Inflammatory macrophage (primary cell): ENCODE measurements at places on chromosomes 5 and 9.

GRCh38 chr9:99299211-99300102 is 77.4 kb downstream of the SEC61B start:
- peak; percentile 66 for DNase-seq

DNA sequence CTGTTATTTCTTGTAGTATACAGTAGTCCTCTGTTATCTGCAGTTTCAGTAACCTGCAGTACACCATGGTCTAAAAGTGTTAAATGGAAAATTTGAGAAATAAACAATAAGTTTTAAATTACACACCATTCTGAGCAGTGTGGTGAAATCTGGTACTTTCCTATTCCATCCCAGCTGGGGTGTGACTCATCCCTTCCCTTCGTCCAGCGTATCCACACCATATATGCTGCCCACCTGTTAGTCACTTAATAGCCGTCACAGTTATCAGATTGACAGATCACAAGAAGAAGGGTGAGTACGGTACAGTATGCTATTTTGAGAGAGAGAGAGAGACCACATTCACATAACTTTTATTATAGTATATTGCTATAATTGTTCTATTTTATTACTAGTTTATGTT is 28.9 kb downstream of the FAM151B start:
- no peak for DNase-seq

DNA sequence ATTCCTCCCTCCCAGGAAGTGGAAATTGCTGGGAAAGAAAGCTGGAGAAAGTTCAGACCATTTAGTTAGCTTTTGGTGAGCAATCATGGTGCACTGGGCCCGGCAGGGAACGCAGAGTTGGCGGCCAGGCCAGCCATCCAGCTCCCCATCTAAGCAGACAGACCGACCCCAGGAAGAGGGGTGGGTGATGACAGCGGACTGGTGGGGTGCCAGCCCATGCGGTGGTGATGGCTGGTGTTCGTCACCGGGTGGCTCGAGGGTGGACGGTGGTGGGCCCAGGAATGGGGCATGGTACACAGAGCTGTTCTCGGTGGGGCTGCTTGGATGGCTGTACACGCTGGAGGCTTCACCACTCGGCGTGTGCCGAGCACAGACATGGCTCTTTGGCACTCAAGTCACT is 85.6 kb upstream of the ARAP3 start:
- no peak for DNase-seq

GRCh38 chr5:118565335-118565971 is 422.9 kb downstream of the DTWD2 start:
- no peak for DNase-seq

DNA sequence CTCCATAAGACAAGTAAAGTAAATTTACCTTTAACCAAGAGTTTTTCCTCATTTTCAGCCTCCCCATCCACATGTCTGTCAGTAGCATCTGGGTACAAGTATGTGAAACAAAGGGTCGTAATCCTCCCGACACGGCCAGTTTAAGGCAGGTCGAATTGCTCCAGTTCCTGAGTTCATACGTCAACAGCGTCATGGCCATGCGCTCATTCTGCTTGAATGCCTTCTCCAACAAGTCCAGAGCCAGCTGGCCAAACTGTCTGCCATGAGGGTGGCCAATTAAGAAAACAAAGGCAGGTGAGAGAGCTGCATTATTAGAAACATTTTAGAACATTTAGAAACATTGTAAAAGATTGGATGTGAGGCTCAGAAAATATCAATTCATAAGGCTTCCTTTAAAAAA is 87.5 kb downstream of the TRPM6 start:
- DNase-seq: no peak

DNA sequence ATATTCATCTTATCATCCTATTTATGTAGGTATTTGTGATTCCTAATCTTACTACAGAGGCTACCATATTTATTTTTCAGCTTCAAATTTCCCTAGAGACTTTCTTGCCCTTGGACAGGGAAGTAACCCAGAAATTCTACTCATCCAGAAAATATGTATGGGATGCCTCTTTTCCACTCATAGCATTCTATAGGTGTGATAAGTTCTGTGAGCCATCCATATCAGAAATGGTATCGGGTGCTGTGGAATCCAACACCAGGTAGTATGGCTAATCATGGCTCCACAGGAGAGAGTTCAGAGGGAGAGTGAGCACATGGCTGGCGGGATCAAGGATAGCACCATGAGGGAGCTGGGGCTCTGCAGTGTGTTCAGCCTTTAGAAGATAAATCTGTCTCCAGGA is 349.3 kb upstream of the ACTBL2 start:
- no peak for DNase-seq

DNA sequence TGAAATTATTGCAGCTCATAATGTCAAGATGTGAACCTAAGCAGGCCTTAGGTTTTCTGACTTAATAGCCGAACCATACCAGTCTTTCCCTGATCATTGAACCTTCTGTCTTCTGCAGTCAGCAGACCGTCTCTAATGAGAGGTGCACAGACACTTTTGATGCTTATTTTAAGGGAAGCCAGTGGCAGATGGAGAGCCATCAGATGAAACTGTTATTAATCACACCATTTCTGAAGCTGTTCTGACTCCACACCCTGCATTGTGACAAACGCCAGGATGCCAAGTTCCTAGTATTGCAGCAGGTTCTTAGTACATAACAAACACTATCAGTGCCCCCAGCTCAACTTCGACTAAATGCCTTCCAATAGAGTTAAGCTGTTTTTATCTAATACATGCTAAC is 43.0 kb downstream of the PIK3R1 start:
- no peak for DNase-seq

GRCh38 chr5:169974121-169974770 is 6.0 kb downstream of the INSYN2B start:
- DNase-seq: no peak

DNA sequence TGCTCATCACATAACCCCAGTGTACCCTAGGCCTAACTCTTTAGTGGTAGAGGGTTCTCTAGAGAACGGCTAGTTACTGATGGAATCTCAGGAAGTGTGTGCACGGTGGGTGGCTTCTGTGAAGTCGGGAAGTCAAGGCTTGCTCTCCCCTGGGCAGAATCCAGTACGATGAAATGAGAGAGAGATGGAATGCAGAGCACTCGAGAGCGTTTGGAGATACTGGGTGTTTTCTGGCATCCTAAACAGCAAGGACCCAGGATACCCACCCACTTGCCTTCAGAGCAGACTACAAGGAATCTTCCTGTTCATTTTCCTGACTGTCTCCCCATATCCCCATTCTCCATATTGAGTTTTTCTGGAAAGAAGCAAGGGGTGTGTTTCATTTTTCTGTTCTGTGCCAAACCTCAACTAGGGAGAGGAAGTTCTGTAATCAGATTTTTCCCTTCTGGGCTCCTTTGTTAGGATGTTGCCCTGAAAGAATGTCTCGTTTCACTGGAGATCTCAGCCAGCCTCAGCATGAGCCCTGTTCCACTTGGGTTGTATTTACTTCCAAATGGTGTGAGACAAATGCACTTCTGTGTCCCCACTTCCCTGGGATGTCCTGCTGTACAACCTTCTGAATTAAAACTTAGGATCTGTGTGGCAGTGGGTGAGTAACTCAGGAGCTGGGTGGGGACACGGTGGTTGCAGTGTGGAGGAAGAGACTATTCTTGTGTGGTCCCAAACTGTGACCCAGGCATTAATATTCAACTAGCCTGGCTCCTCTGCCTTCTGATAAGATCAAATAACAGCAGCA is 108.9 kb upstream of the SPRY4 start:
- no peak for DNase-seq

DNA sequence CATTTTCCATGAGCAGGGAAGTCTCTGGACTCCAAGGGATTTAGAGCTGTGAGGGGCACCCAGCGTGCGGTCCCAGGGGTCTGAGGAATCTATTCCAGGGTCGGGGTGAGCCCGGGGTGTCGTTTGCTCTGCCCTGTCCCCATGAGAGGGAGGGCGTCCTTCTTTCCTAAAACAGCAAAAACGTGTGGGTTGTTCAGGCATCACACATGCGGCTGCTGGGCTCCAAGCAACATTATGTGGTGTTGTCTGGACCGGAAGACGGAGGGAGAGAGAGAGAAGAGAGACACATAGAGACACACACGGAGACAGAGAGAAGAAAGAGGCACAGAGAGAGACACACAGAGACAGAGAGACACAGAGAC is 42.7 kb upstream of the COL5A1 start:
- DNase-seq: no peak

DNA sequence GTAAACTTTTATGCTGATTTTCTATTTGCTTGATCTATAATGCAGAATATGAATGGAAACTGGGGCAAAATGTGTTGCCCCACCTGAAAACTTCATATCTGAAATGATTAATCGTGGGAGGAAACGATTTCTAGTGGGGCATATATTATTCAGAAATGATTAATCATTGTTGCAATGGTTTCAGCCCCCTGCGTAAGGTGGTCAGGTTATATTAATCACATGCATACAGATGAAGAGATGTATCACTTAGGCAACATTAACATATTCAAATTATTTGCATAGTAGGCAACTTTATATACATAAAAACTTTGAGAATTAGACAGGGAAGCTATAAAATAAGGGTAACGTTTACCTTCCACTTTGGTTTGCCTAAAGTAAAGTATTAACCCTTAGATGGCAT is 49.8 kb downstream of the LSM11 start:
- no peak for DNase-seq

GRCh38 chr5:151001436-151001835 is 19.0 kb upstream of the GPX3 start:
- no peak for DNase-seq

GRCh38 chr5:155307229-155307628 is 293.7 kb downstream of the KIF4B start:
- no peak for DNase-seq

DNA sequence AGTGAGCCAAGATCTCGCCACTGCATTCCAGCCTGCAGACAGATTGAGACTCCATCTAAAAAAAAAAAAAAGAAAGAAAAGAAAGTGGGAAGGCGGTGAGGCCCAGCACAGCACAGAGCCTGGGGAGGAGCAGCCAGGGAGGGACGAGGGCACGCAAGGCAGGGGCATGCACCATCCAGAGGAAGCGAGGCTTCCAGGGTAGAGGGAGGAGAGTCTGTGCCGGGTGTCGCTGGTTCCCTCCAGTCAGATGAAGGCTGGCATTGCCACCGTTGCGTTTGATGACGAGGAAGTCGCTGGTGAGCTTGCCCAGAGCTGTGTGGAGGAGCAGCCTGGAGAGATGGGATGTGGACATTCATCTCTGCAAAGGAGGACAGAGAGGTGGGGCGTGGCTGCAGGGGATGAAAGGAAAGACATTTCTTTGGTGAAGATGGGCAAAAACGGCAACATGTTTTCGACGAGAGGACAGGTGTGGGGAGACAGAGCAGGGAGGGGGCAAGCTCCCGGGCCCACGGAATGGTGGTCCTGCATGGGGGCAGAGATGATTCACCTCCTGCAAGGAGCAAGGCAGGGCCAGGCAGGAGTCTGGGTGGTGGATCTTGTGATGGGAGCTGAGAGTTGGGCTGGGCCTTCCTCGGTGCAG is 18.6 kb upstream of the OLFM1 start:
- DNase-seq: no peak

DNA sequence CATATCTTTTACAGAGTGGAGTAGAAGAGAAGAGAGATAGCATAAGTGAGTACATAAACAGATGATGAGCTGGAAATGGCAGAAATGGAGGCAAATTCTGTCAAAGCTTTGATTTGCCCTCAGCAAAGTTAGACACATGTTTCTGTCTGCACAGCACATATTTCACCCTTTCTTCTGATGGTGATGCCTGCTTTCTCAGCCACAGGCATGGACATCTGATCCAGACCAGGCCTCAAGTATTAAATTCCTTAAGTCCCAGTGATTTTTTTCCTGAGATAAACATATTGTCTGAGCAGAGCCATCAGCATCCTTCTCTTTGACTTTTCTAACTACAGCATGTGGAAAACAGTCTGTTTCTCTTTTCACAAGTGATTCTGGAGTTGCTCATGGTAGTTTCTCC is 409.8 kb downstream of the MAN2A1 start:
- DNase-seq: no peak

DNA sequence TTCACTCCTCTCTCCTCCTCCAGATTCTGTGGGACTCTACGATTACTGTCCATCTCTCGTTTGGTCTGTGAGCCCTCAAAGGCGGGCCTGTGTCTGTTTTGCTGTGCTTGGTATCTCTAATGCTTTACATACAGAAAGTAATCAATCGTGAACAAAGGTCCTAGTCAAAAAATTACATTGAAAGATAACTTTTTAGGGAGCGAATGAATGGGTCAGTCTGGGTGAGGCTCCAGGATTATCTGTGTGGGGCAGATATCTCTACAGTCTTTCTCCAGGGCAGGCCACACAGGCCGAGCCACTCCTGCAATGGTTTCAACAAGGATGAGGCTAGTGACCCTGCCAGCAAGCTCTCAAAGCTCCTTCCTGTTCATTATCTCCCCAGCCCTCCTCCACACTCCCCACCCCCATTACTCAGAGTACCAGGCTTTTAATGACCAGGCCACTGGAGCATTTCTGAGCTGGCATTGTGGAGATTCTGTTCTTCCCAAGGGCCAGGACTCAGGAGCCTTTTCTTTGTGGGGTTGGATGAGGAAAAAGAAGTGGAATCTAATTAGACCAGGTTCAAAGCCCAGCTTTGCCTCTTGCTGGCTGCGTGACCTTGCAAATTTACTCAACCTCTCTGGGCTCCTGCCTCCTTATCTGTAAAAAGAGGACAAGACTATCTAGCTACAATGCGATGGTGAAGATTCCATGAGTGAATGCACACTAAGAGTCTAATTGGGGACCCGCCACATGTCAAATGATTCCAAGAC is 10.2 kb downstream of the CORO2A start:
- DNase-seq: no peak

DNA sequence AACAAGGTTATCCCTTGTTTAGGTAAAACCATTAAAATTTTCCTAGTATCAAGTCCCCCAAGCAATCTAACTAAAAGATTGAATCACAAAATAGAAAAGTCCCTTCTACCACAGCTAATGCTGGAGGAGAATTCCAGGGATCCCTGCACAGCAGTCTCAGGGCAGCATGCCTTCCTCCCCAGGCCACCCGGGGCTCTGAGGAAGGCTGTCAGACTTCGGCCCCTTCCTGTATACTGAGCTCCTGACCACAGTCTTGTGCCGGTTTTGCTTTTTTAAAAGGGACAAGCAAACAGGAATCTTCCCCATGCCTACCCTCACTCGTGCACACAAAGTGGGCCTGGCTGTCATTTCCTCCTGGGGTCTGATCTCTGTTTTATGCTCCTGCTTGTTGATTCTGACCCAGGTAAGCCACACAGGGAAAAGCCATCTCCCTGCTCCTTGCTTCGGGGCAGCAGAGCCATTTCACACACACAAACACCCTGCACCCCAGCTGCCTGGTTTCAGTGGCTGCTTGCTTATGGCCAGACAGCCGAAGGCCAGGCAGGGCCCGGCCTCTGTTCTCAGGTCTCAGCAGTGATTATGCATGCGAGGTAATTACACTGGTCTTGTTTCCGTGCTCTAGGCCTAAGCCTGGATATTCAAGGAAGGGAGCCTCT is 211.9 kb downstream of the NXNL2 start:
- DNase-seq: no peak
